ENCODE measurements at places on chromosomes 11 and 22.
A peak's percentile ranks its signal among the peaks of the same experiment; 100 is the strongest.

- peak; percentile 81 for DNase-seq
These were observed at the start of gene ZNRF3 for GRCh38 chr22:28882878-28883656. ZNRF3 (plus strand) TSS chr22:28883572; CDS start chr22:28883767, 195 bp downstream.

- no peak for DNase-seq
These were observed 175.6 kb upstream of the TENM4 start for GRCh38 chr11:79616392-79616851.

DNA sequence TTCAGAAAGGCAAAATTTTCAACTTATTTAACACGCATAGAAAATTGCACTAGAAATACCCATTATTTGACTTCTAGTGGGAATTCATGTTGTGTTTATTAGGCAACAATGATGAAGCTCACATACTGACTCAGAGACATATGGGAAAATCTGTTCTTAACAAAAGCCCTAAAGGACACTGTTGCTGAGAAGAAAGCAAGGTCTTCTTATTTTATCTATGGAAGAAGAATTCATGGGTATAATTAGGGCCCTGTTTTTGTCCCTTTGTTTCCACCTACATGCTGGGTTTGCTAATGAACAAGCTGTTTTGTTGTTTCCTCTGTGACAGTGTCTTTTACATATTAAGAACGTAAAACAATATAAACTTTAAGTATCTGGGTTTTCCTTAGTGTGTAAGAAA, 606.7 kb upstream of the ARHGAP42 start:
- DNase-seq: no peak

GRCh38 chr11:43267856-43268580, 43.8 kb upstream of the API5 start:
- no peak for DNase-seq

- no peak for DNase-seq
These were observed 13.0 kb upstream of the TEF start for GRCh38 chr22:41368543-41369423.
